ENCODE measurements at places on chromosomes 13 and 19. TPM values are rescaled to one million over a fixed set of nuclear protein-coding genes. Genes with fewer than 3 reads are reported as not detected.

The ELSPBP1 gene
- total RNA-seq = 1.1 TPM

The LRP3 gene
- 29.3 TPM for total RNA-seq

DNA sequence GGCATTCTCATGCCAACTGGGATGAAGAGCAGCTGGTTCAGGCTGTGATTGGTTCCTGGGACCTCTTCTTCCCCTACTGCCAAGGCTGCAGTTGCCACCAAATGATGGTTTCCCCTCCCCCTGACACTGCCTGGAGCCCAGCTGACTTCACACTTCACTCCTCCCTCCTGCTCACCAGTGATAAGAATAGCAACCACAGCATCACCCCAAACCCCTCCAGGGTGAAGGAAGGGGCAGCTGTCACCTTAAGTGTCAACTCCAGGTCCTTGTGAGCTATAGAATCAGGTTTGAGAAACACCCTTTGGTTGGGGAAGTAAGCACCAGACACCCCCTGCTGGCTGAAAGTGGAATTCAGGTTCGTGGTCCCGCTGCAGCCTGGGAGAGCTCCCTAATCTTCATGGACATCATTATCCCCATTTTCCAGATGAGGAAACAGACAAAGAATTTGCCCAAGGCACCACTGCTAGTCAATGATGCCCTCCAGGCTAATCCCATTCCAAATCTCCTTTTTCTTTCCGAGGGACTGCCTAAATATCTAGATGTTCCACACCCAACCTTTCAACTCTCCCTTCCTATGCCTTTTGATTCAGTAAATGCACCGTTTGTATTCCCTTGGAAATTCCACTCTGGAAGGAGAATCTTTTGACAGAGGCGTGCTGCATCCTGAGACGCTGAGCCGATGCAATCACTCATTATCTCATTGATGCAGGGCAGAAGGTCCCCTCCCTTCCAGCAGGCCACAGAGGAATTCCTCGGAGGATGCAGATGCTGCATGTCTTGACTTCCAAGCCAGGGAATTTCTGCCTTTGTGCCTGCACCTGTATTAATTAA, 50.6 kb upstream of the UQCRFS1 start:
- DNase-seq = peak; percentile 69

GRCh38 chr13:40420160-40420740, 246.2 kb downstream of the FOXO1 start:
- DNase-seq = no peak

GRCh38 chr13:100338275-100338674, 249.4 kb downstream of the PCCA start:
- no peak for DNase-seq

- no peak for DNase-seq
Observed at GRCh38 chr13:75872980-75873379, 236.8 kb downstream of the LMO7 start.

DNA sequence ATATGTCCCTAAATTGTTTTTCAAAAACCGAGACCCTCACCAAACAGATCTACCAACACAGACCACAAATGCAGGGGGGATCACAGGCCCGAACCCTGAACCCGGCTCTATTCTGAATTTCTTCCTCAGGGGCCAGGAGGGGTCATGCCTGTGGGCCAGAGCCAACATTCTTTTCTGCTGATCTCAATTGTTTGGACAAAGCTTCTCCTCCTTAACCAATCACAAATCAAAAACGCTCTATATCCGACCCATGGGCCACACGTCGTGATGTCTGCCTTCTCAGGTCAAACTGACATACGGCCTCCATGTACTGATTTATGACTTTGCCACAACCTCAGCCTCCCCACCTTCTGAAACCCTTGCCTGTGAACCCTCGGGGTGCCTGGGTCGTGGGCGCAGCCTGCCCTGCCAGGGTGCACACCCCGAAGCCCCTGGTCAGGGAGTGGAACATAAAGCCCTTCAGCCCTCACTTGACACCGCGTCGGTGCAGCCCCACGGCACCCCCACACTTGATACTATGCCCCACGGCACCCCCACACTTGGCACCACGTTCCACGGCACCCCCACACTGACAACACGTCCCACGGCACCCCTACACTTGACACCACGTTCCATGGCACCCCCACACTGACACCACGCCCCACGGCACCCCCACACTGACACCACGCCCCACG, 58.4 kb upstream of the C13orf46 start:
- DNase-seq = no peak

GRCh38 chr13:58313219-58313618, 681.7 kb downstream of the PCDH17 start:
- DNase-seq = no peak

GRCh38 chr13:83065108-83065507, 817.2 kb downstream of the SLITRK1 start:
- DNase-seq = peak; percentile 77

DNA sequence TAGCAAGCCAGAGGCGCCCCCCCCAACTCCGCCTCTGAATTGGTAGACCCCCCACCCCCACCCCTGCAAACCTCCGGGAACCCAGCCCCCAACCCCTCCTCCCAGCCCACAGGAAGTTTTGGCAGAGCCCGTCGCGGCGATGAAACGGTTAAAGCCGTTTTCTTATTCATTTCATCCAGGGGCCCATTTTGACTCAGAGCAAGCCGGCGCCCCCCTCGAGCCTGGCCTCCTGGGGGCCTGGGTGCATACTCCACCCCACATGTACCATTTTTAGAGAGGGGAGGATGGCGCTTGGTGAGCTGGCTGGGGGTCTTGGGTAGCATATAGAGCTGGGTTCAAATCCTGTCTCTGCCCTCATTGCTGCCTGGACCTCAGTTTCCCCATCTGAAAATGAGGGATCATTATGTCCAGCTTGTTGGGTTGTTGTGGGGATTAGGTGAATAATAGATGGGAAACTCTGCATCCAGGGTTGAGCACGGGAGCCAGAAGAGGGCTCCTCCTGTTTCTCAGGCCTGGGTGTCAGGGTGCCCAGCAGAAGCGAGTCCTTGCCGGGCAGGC, 7.9 kb upstream of the JUNB start:
- DNase-seq = no peak

All from testis (tissue), 5 donors.